Anterior cingulate cortex (tissue), 58 donors: ENCODE measurements at places on chromosomes 5 and 9.

DNA sequence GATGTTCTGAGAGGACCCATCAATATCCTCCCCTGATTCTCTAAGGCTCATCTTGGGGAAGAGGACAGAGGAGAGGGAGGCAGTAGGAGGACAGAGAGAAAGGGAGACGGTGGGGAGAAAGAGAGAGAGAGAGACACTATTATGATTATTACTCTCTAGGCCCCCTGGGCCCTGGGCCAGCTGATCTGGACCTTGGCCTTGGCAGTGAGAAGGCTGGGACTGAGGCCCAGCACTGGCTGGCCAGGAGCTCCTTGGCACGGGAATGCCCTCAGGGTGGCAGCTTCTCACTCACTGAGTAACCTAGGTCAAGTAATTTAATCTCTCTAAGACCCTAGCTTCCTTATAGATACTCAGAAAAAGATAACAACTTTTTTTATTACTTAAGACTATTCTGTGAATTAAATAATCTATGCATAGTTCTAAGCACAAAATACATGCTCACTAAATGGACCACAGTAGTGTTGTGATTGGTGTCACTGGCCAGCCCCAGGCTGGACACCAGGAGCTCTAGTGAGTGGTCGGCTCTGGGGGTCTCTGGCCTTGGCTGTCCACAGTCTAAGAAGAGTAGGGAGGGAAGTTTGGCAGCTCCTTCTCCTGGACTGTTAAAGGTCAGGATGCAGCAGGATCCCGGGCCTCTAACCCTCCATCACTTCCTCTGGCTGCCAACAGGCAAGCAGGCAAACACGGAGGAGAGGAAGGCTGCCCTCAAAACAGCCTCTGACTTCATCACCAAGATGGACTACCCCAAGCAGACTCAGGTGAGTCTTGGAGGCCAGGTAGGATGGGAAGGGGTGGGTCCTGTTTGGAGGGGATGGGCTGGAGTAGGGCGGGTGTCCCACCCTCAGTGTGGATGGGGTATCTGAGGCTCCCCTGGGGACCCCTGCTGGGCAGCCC is 50.0 kb downstream of the GSN start:
- no peak for DNase-seq

DNA sequence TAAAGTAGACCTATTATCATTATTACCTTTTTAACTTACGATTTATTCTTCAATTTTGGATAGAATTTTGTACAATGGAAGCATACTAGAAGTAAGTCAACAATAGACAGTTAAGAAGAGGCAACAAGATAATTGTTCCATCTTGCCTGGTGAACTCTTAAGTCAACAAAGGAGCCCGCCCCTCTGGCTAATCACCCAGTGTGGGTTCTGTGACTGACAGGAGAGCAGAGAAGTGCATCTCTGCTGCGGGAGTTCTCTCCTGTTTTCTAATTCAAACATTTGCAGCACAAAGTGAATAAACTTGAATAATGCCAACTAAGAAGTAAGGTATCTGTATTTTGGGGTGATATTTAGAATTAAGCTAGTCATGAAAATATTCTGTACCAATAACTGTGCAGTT is 6.7 kb upstream of the ISL1 start:
- DNase-seq = no peak

- DNase-seq = no peak
These were observed 683 bp downstream of the CLPTM1L start for GRCh38 chr5:1343931-1344901.

DNA sequence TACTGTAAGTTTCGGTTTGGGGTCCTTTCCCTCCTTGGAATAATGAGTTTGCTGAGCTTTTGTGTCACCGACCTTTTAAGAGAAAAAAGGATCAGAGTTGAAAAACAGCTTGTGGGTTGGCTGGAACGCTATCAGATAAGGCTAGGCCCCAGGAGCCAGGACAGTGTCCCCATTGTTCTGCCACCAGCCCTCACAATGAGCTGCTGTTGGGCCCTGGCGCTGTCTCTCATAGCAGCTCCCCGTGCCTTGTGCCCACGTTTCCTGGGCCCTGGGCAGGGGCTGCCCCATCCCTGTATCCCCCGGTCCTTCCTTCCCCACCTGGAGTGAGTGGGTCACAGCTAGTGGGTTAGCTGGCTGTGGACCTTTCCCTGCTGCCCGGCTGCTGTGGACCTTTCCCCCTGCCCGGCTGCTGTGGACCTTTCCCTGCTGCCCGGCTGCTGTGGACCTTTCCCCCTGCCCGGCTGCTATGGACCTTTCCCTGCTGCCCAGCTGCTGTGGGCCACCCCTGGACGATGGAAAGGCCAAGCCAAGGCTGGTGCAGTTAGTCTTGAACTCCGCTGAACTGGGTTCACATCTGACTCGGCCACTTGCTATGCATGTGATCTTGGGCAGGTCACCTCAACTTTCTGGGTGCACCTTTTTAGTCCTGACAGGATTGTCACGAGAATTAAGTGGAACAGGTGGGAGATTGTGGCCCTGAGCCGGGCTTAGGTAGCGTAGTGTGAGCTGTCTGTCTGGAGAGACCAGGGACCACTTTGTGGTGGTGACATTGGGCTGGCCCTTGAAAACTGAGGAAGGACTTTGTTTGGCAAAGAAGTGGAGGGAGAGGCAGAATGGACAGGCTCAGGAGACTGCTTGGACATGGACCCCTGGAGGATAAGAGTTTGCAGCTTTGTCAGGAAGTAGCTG is 99.5 kb downstream of the DAB2IP start:
- DNase-seq = peak; percentile 72

GRCh38 chr5:5888284-5888683 is 465.8 kb downstream of the ICE1 start:
- no peak for DNase-seq
